RPMI8226 (cell line): ENCODE measurements at places on chromosomes 4 and X.

- no peak for DNase-seq
Observed at GRCh38 chrX:22141047-22141730, 109.1 kb downstream of the PHEX start.

- DNase-seq = no peak
Observed at GRCh38 chr4:5019274-5019673, at the start of gene CYTL1. Gene CYTL1, minus strand, starts transcription at chr4:5019458. Its CDS starts 13 bp downstream, at chr4:5019445.

- DNase-seq = no peak
Observed at GRCh38 chrX:24759786-24760185, 66.1 kb downstream of the POLA1 start.

GRCh38 chr4:80811406-80811805 lies 219.1 kb upstream of the BMP3 start:
- no peak for DNase-seq

GRCh38 chrX:123971982-123972381 lies 10.5 kb downstream of the STAG2 start:
- DNase-seq = no peak

DNA sequence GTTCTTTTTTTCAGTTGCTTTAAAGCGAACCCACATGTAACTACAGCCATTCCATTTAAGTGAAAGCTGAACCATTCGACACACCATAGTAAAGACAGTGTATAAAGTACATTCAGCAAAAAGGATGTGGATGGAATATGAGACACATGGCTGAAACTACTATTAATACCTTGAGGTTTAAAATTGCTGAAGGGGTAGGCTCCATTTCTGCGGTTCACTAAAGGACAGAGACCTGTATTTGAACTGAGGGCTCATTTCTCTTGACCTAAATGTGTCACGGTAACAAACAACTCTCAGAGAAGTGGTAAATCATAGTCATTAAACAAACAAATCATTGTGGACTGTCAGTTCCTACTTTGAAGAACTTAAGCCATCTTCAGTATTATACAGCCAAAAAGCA lies 1085.6 kb upstream of the TENM3 start:
- peak; percentile 10 for DNase-seq

GRCh38 chr4:173288296-173288695 lies 45.9 kb downstream of the HMGB2 start:
- DNase-seq = peak; percentile 54

DNA sequence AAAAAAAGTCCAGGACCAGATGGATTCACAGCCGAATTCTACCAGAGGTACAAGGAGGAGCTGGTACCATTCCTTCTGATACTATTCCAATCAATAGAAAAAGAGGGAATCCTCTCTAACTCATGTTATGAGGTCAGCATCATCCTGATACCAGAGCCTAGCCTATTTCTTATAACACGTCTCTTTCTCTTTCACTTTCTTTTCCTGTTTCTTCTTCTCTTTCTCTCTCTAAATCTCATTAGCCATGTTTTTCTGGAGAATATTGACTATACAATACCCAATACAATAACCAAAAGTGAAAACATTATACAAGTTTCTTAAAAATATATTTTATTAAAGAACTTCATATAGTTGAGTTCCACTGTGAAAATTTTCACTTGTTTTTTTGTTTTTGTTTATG lies 1154.9 kb upstream of the PCDH7 start:
- no peak for DNase-seq

- DNase-seq = peak; percentile 34
Observed at GRCh38 chr4:25925486-25926201, 11.6 kb downstream of the SMIM20 start.

- no peak for DNase-seq
Observed at GRCh38 chr4:113145147-113145518, 95.7 kb downstream of the ANK2 start.

GRCh38 chr4:6313216-6313615 lies 43.6 kb downstream of the WFS1 start:
- DNase-seq = no peak

DNA sequence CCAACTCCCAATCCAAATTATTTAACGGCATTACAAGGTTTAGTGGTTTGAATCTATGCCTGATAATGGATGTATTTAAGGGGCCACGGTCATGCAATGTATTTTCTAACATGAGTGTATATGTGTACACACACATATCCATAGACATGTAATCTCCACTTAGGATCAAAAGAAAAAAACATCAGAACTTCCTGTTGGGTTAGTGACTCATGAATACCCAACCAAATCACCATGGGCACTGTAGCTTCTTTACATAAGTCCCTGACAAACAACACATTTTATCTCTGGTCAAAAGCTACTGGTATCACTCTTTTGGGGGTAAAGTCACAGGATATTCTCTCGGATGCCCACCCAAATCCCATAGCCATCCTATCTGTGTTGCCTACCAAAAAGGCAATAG lies 36.5 kb upstream of the TFDP3 start:
- no peak for DNase-seq

GRCh38 chrX:134484039-134484438 lies 24.1 kb downstream of the HPRT1 start:
- DNase-seq = peak; percentile 29

DNA sequence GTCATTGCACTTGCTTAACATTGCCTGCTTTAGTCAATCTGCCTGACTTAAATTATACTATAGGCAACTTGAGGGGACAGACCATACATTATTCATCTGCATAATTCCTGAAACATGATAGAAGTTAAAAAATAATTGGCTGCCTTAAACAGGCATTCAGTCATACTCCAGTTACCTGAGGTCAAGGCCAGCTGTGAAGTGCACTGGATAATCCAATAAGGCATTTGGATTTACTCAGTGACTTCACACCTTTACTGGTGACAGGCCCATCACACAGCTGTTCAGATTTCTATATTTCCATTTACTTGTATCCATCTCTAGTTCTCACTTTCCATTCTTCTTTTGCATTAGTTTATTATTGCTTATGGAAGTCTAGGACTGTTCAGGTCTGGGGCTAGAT lies 2341.6 kb downstream of the PCDH7 start:
- DNase-seq = no peak

DNA sequence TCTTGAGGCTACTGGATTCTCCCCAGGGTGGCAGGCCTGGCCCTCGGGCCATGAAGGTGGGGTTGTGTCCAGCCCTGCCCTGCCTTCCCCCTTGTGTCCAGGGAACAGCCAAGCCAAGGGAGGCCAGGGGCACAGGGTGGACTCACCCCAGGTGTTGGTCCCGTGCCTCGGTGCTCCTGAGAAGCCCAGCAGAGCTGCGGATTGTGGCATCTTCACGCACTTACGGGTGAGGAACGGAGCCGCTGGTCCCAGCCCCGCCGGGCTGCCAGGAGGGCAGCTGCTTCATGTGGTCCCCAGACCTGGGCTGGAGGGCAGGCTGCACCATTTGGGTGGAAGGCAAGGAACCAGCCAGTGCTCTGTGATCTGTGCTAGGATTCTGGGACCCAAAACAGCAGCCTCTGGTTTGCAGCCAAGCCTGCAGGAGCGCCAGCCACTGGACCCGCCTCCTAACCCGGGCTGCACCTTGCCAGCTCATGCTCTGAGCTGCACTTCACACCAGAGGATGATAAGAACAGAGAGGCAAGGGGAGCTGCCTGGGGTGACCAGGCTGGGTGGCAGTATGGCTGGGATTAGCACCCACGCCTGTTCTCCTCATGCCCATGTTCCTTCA lies 36.1 kb upstream of the HMX1 start:
- no peak for DNase-seq

DNA sequence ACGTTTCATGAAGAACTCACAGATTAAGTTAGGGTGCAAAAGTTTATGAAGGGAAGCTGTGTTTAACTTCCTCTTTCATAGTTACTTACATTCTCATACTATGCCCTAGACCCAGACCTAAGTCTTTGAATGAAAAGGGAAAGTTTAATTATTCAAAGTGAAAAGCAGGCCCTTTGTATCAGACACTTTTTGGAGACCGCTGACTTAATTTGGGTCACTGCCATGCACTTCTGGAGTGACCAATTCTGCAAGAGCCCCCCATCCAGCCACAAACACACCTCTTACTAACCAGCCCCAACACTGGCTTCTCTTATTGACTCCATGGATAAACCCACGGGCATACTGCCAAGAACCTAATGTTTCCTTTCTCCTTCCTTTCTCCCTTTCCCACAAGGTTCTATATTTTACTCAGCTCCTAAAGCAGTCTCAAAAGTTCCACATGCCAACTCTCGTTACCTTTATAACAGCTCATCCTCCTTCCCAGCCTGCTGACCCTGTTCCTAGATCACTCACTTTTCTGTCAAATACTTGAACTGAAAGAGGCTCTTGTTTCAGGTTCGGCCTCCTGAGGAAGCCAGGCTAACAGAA lies 34.5 kb downstream of the ABCE1 start:
- no peak for DNase-seq

DNA sequence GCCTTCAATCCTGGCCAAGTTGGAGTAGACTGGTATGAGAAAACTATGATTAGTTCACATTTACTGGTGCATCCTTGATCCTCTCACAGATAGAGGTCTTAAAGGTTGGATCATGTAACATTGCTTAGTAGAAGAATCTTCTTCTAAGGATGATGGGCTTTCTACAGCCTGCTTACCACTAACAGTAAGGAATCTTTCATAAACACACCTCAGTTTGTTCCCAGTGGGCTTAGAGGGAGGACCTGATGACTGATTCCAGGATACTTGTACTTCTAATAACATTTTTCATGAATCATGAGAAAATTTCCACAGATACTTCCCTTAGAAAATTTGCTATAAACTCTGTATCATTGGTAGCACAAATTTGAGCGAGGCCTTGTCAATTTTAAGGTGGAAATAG lies 40.6 kb downstream of the CCNI start:
- DNase-seq = no peak

DNA sequence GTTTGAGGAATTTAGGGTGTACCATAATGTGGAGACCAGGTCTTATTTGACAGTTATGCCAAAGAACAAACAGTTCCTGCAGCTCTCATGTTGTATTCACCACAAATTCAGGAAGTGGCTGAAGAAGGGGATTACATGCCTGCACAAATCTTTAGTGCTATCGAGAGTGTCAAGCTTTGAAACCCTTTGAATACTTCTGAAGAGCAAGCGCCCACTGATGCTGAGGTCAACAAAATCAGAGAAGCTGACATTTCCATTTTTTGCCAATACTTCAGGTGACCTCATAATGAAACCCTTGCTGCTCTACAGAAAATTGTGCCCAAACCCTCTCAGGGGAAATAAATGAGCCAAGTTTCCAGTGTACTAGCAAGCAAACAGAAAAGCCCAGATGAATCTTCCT lies 28.4 kb downstream of the PAK3 start:
- peak; percentile 18 for DNase-seq

GRCh38 chrX:9569876-9570301 lies 105.0 kb downstream of the TBL1X start:
- no peak for DNase-seq

GRCh38 chr4:87240341-87240740 lies 19.9 kb upstream of the KLHL8 start:
- no peak for DNase-seq

GRCh38 chr4:106418444-106418843 lies 49.9 kb upstream of the GIMD1 start:
- DNase-seq = no peak

DNA sequence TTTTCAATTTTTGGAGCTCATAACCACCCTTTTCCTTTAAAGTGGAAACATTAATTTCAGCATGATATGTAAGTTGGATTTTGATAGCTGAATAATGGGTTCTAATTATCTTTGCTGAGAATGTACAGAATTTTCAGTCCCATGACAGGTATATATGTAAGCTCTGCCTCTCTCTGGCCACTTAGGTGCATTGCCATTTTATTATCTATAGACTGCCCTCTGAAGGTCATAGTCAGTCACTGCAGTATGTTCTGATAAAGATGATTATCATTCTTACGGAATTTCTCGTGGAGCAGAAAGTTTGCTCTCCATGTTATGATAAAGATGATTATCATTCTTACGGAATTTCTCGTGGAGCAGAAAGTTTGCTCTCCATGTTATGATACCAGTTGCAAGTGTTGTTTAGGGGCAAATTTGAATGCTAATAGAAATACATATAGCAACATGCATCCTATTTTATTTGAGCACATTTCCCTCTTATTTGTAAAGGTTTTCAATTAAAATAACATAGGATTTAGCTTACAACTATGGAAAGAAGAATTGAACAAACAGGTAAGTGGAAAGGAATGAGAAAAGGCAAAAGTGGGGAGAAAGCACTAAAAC lies 10.4 kb downstream of the AFP start:
- peak; percentile 53 for DNase-seq

GRCh38 chr4:169859366-169860216 lies 101.8 kb upstream of the HPF1 start:
- DNase-seq = no peak

GRCh38 chr4:94871644-94872305 lies 114.0 kb downstream of the BMPR1B start:
- DNase-seq = no peak

DNA sequence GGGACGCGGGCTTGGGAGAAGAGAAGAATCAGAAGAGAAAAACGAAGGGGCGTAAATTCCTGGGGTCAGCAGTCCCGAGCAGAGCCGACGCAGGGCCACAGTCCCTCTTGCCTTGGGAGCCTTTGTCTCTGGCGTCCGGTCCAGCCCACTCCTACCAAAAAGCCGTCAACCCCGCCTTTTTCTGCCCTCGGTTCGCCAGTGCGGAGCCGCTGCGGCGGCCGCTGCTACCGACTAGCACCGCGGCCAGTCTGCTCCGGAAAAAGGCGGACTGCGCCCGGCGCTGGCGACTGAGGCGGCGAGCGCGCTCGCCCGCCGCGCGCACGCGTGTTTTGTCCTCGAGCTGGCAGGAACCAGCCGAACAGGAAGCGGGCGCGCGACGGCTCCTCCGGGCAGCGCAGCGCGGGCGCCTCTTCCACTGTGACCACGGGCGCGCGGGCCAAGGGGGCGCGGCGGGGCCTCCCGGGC lies 502 bp downstream of the HNRNPDL start:
- no peak for DNase-seq

GRCh38 chr4:27308379-27308778 lies 447.7 kb downstream of the STIM2 start:
- no peak for DNase-seq

GRCh38 chr4:138868562-138868961 lies 147.0 kb upstream of the NOCT start:
- no peak for DNase-seq

GRCh38 chr4:40308528-40309122 lies 26.5 kb upstream of the CHRNA9 start:
- no peak for DNase-seq

- DNase-seq = no peak
Observed at GRCh38 chr4:2865196-2865780, 21.6 kb downstream of the ADD1 start.

DNA sequence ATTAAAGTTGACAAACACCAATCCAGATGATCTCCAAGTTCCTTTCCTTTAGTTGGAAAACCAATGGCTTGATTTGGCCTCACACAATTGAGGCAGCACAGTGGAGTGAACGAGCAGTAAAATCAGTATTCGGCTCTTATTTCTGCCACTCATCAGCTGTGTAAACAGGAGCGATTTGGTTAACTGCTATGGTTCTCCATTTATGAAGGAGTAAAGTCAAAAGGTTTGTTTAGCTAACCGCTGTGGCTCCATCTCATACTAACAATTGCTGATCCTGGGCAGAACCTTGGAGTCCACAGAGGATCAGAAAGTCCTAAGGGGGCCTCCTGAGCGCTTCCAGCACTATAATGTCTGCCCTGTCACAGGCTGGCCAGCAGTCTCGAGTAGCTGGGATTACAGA lies 54.5 kb upstream of the EXOC1L start:
- no peak for DNase-seq
